Stimulated activated naive CD4-positive, alpha-beta T cell (primary cell): ENCODE measurements at places on chromosomes 16 and 17.

DNA sequence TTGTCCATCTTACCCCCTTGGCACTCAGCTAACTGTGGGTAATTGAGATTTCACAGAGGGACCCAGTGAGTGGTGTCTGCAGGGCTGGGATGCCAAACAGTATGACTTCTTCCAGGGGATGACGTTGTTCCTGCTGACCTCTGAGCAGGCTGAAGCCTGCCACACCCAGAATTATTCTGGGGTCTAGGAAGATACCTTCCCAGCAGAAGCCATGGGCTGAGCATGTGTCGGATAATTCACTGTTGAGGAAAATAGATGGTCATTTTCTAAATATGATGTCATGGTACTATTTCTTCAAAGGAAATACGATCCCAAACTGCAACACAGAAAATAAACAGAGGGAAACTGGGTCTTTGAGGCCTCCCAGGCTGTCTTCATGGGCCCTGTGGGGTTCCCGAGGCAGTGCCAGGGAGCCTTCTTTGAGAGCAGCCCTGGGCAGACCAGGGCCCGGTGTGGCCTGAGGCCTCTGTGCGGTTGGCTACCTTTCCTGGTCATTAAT lies 17.4 kb downstream of the WNT9B start:
- DNase-seq, result no peak

DNA sequence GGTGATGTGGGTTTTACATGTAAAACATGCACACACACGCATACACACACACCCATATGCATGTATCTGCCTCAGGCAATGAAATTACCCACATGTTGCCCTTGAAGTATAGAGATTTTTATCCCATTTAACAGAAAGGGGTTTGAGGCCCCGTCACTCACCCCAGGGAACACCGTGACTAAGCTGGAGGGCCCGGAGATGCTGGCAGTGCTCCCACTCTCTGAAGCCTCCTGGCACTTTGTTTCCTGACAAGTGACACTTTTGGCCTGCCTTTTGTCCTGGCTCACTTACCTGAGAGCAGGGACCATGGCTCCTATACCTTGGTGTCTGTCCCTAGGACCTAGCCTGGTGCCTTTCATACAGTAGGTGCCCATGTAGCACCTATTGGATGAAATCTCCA lies 50.0 kb upstream of the TNRC6C start:
- DNase-seq, result no peak

DNA sequence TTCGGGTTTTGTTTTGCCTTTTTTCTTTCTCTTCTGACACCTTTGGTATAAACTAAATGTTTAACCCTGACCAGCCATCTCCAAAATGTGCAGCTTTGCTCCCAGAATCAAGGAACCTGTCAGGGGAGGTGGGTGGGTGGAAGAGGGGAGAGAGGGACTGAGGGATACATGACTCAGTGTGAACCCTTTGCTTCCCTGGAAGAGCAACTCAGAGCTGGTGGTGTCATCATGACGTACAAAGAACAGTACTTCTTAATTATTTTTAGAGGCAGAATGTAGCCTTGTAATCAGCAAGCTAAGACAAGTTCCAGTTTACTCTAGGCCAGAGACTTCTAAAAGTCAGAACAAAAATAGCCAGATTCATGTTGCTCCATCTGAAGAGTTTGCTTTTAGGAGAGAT lies 119.6 kb upstream of the HAS3 start:
- no peak for DNase-seq

GRCh38 chr17:56742601-56743000 lies 91.1 kb downstream of the C17orf67 start:
- DNase-seq, result no peak

DNA sequence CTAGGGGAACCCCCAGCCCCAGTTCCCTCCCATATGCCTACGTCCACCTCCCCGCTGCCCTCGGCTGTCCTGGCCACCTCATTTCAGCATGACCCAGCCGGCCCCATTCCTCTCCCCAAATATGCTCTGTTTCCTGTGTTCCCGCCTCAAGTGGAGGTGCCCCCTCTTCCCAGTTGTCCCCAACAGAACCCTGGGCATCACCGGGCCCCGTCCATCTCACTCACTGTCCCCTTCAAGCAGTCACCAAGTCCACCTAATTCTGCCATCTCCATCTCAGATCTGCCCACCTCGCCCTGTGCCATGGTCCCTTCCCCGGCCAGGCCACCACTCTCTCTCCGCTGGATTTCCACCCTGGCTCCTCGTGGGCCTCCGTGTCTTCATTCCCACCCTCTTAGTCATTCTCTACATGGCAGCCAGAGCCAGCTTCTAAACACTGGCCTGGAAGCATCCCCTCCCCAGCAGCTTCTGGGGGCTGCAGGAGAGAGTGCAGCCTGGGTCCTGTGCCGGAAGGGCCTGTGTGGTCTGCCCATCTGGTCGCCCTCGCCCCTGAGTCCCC lies 12.8 kb downstream of the CDK3 start:
- DNase-seq, result no peak

DNA sequence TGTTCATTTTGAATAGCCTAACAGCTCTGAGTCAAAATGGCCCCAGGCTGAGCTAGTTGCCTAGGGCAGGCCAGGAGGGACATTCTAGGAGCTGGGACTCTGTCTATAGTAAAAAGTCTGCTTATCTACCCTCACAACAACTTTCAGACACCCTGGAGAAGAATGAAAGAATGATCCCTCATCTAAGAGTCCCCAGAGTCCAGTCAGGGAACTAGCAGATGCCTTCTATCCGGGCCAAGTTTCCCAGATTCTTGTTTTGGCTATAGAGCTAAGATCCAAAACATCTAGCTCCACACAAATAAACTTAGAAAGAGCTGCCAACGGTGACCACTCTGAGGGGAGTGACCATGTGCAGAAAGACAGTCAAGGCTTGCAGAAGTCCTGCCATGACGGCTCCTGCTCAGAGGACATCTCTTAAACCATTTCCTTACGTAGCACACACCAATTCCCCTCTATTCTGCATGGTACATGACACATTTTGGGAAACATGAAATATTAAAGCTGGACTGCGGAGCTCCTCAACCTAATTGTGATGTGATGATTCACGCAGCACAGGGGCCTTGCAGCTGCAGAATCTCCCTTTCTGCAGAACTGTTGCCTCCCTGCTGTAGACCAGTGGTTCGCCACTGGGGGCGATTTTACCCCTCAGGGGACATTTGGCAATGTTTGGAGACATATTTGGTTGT lies 24.2 kb downstream of the FAM20A start:
- no peak for DNase-seq

DNA sequence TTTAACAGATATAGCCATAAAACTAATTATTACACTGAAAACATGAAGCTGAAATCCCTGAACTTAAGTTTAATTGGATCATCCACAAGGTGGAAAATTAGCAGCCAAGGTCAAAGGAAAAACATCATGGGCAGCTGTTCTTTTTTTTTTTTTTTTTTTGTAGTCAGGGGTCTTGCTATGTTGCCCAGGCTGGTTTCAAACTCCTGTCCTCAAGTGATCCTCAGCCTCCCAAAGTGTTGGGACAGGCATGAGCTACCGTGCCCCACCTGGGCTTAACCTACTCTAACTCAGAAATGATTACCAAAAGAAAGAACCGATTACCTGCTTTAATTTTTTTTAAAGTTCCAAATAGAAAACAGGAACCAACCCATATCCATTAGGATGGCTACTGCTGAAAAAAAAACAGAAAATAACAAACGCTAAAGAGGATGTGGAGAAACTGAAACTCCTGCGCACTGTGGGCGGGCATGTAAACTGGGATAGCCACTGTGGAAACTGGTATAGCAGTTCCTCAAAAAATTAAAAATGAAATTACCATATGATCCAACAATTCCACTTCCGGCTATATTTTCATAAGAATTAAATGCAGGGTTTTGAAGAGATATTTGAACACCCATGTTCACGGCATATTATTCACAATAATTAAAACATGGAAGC lies 8.6 kb downstream of the CMC2 start:
- no peak for DNase-seq

GRCh38 chr16:28494121-28494851 lies at the start of gene APOBR:
APOBR (plus strand) TSS chr16:28494643; CDS start chr16:28494682, 39 bp downstream.
- DNase-seq, result peak; percentile 92
